Natural killer cell (primary cell): ENCODE measurements at places on chromosomes 6 and 20. TPM values are rescaled to one million over a fixed set of nuclear protein-coding genes. Genes with fewer than 3 reads are reported as not detected.
A peak's percentile ranks its signal among the peaks of the same experiment; 100 is the strongest.

DNA sequence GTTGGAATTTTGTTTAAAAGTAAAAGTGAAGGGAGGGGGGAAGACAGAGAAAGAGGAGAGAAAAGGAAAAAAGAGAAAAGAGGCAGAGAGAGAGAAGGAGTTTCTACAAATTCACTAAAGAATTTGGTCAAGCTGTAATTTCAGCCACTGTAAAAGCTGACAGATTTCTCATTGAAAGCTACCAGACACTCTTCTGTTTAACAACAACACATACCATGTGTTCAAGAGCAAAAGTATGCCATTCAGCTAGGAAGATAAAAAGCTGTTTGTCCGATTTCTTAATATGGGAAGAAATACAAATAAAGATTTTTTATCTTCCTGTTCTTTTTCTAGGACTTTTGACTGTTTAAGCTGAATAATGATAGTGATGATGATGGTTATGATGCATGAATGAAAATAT, 204.8 kb upstream of the RSPO3 start:
- no peaks in the 10 kb centered on the region for H3K36me3 ChIP-seq
- H3K4me3 ChIP-seq: no peak overlapping the region
- H3K27me3 ChIP-seq: no peaks in the 10 kb centered on the region
- H3K4me1 ChIP-seq: no peaks in the 10 kb centered on the region

- no peak for DNase-seq
- no peaks in the 10 kb centered on the region for H3K4me1 ChIP-seq
- no peak overlapping the region for H3K27ac ChIP-seq
- H3K4me3 ChIP-seq: no peak overlapping the region
Measured at GRCh38 chr20:63930971-63931553, 25.2 kb downstream of the UCKL1 start.

- peaks cover 4% of the 10 kb centered on the region for H3K36me3 ChIP-seq
- no peak overlapping the region for H3K27ac ChIP-seq
- H3K4me3 ChIP-seq: no peak overlapping the region
- no peaks in the 10 kb centered on the region for H3K4me1 ChIP-seq
- no peak for DNase-seq
Measured at GRCh38 chr6:111417946-111418345, 65.1 kb downstream of the REV3L start.

- no peak for DNase-seq
- H3K36me3 ChIP-seq: no peaks in the 10 kb centered on the region
- no peak overlapping the region for H3K4me3 ChIP-seq
- H3K4me1 ChIP-seq: peaks cover 3% of the 10 kb centered on the region
- H3K27ac ChIP-seq: peak overlapping the region; percentile 40
- H3K27me3 ChIP-seq: no peaks in the 10 kb centered on the region
Measured at GRCh38 chr6:130513770-130514169, 148.0 kb downstream of the TMEM200A start.

- H3K4me3 ChIP-seq: no peak overlapping the region
- H3K4me1 ChIP-seq: peaks cover 61% of the 10 kb centered on the region
- DNase-seq: no peak
- H3K27me3 ChIP-seq: no peaks in the 10 kb centered on the region
- peaks cover 49% of the 10 kb centered on the region for H3K36me3 ChIP-seq
- H3K27ac ChIP-seq: no peak overlapping the region
Measured at GRCh38 chr20:57409672-57410397, 18.6 kb downstream of the RBM38 start.

- no peaks in the 10 kb centered on the region for H3K36me3 ChIP-seq
- H3K27me3 ChIP-seq: no peaks in the 10 kb centered on the region
- H3K27ac ChIP-seq: no peak overlapping the region
Measured at GRCh38 chr6:150713931-150714330, 114.2 kb downstream of the PLEKHG1 start.

DNA sequence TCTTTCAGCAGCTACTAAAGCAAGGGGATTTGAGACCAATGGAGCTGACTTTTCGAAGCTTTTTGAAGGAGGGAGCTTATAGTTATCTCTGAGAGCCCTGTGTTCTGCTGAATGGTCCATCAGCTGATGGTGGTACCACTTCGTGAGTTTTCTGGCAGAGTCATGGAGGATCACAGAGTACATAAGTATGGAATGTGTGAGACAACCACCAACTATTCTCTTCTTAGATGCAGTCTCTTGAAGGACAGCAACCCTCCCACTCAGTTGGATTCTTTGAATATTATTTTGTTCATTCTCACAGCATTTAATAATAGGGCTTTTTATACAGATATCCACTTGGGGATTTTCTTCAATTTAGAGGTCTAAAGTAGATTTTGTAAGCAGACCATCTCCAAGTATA, 75.3 kb downstream of the ELOVL2 start:
- H3K4me3 ChIP-seq: no peak overlapping the region
- H3K36me3 ChIP-seq: no peaks in the 10 kb centered on the region
- no peaks in the 10 kb centered on the region for H3K27me3 ChIP-seq
- no peak for DNase-seq

DNA sequence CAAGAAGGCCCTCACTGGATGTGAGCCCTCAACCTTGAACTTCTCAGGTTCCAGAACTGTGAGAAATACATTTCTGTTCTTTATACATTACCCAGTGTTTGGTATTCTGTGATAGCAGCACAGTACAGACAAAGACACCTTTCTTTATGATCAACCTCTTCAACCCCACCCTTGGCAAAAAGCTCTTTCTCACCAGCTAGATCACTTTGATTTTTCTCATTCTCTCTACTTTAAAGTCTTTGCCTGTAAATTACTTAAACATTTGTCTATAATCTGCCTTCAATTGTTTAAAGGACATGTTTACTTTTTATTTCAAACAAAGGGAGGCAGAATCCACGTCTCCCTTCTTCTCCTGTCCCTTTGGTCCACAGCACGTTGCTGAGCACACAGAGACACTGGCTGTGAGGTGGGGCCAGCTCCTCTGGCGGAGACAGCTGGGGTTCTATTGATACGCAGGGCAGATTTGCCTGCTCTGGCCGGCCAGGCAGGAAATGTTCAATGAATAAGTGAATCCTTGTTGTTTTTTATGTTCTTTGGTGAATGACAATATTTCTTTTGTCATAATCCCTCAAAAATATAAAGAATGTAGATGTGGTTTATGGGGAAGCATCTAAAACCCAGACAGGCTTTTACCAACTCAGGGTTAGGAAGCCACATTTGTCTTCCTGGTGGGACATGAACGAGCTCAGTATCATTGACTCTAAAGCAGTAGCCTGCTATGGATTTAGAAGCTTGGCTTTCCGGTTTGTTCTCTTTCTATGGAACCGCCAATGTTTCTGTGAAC, 52.9 kb downstream of the NEDD9 start:
- no peaks in the 10 kb centered on the region for H3K4me1 ChIP-seq
- H3K4me3 ChIP-seq: no peak overlapping the region
- no peak overlapping the region for H3K27ac ChIP-seq
- H3K36me3 ChIP-seq: peaks cover 22% of the 10 kb centered on the region

DNA sequence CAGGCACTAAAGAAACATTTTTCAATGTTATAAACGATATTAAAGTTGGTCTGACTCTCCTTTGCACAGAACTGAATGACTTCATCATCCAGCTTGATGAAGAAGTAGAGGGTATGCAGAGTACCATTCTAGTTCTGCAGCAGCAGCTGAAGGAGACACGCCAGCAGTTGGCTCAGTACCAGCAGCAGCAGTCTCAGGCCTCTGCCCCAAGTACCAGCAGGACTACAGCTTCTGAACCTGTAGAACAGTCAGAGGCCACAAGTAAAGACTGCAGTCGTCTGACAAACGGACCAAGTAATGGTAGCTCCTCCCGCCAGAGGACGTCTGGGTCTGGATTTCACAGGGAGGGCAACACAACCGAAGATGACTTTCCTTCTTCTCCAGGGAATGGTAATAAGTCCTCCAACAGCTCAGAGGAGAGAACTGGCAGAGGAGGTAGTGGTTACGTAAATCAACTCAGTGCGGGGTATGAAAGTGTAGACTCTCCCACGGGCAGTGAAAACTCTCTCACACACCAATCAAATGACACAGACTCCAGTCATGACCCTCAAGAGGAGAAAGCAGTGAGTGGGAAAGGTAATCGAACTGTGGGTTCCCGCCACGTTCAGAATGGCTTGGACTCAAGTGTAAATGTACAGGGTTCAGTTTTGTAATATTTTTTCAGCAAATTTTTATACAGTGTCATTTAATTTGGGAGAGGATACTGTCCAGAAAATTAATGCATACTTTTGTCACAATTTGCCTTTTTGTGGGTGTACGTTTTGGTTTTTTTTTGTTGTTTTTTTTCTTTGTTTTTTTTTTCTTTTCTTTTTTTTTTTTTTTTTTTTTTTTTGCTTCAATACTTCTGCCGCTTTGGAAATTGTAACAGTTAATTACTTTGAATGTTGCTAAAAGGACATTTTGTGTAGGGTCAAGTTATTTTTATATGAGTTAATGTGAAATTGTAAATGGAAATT, 6.6 kb upstream of the ACAT2 start:
- DNase-seq: no peak
- no peaks in the 10 kb centered on the region for H3K4me1 ChIP-seq
- no peak overlapping the region for H3K27ac ChIP-seq
- no peaks in the 10 kb centered on the region for H3K27me3 ChIP-seq

TMEM217 gene
- 0.75 TPM for total RNA-seq

DNA sequence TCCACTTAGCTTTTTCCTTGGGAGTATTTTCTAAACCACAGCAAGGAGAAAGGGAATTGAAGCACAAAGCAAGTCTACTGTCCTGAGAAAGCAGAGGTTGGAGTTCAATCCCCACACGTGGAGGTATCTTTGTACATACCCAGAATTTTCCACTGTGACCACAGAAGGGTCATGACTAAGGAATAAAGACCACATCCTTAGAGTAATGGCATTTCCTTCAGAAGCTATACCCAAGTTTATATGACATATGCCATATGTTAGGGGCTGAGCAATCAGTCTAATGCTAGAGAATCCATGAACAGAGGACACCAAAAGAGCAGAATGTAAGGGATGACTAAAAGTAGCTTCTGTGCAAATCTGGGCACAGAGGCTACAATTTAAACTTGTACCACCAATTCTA, 46.4 kb downstream of the ATG5 start:
- H3K4me1 ChIP-seq: no peaks in the 10 kb centered on the region
- H3K27me3 ChIP-seq: no peaks in the 10 kb centered on the region
- no peak overlapping the region for H3K27ac ChIP-seq
- DNase-seq: no peak
- H3K36me3 ChIP-seq: peaks cover 18% of the 10 kb centered on the region
- no peak overlapping the region for H3K4me3 ChIP-seq

HTR1B gene
- total RNA-seq: 0.48 TPM

HLA-C gene
- 3,245 TPM for total RNA-seq

DNA sequence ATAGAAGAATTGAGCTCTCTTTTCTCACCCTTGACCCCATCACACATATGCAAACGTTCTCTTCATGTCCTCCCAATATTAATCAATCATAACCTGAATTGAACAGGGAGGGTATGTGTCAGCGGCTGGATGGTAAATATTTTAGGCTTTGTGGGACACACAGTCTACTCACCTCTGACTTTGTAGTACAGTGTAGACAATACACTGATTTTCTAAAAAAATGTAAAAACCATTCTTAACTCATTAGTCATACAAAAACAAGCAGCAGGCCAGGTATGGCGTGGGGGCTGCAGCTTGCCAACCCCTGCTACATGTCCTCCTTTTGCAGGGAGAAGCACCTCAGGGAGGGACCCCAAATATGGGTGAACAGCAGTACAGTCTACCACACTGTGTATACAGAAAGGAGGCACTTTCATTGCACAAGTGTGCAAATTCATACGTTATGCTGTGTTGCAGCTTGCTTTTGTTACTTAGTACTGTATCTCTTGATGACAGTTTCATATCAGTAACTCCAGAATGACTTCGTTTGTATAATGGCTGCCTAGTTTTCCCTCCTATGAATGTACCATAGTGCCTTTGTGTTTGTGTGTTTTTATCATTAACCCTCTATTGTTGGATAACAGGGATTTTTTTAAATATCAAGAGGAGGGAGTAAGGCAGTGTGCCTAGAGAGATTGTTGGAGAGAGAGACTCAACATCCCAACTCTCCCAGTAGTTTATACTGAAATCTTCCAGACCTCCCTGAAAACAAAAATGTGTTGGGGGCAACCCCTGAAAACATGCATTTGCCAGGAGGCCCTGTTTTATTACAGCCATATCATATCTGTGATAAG, 214.3 kb downstream of the ZMYND8 start:
- H3K4me1 ChIP-seq: peaks cover 3% of the 10 kb centered on the region
- no peak overlapping the region for H3K4me3 ChIP-seq
- H3K36me3 ChIP-seq: no peaks in the 10 kb centered on the region
- no peak overlapping the region for H3K27ac ChIP-seq

MOCS1 gene
- total RNA-seq: 1.5 TPM

BHLHE23 gene
- not detected for total RNA-seq

DNA sequence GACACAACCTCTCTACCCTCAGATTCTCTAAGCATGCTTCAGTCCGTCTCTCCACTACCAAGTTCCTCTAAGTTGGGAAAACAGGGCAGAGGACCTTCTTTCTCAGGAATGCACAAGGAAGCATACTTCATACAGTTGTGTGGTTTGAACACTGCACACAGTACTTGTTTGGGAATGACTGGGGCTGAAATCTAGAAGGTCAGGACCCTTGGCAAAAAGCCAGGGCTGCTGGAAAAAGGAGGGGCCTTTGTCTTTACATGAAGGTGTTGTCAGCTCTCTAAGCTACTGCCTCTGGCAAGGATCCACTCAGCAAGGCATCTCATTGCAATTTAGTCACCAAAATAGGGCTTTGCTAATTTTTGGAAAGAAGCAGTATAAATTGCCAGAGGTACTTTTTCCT, 20.7 kb upstream of the HEY2 start:
- no peaks in the 10 kb centered on the region for H3K36me3 ChIP-seq
- no peak overlapping the region for H3K27ac ChIP-seq
- no peak overlapping the region for H3K4me3 ChIP-seq

KCNK17 gene
- 0.24 TPM for total RNA-seq

TUBE1 gene
- 15.6 TPM for total RNA-seq

PSMB1 gene
- 103 TPM for total RNA-seq

GRCh38 chr6:135739288-135739687, 112.2 kb upstream of the PDE7B start:
- H3K4me1 ChIP-seq: no peaks in the 10 kb centered on the region
- H3K27me3 ChIP-seq: no peaks in the 10 kb centered on the region
- no peak for DNase-seq
- no peak overlapping the region for H3K27ac ChIP-seq
- no peaks in the 10 kb centered on the region for H3K36me3 ChIP-seq

DNA sequence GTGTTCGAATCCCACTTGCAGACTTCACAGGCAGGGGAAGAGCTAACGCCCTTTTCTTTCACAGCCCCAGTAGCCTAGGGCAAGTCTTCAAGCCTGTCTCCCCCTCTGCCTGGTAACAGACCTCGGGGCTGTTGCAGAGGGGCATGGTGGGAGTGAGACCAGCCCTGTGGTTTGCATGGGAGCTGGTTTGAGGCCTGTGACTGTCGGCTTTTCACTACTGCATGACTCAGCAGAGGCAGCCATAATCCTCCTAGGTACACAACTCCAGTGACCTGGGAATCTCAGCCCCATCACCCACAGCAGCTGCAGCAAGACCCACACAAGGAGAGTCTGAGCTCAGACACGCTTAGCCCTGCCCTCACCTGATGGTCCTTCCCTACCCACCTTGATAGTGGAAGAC, 55.3 kb upstream of the POPDC3 start:
- no peaks in the 10 kb centered on the region for H3K36me3 ChIP-seq
- no peaks in the 10 kb centered on the region for H3K27me3 ChIP-seq
- H3K27ac ChIP-seq: no peak overlapping the region

C6orf118 gene
- total RNA-seq: not detected

- no peaks in the 10 kb centered on the region for H3K27me3 ChIP-seq
- peak overlapping the region; percentile 21 for H3K27ac ChIP-seq
- DNase-seq: no peak
- H3K36me3 ChIP-seq: peaks cover 42% of the 10 kb centered on the region
- H3K4me1 ChIP-seq: peaks cover 51% of the 10 kb centered on the region
- H3K4me3 ChIP-seq: no peak overlapping the region
Measured at GRCh38 chr6:42932412-42932811, 3.1 kb downstream of the CNPY3 start.

TMEM200A gene
- 0.52 TPM for total RNA-seq

- H3K4me1 ChIP-seq: peaks cover 5% of the 10 kb centered on the region
- DNase-seq: no peak
- peaks cover 35% of the 10 kb centered on the region for H3K27me3 ChIP-seq
- H3K27ac ChIP-seq: no peak overlapping the region
- H3K36me3 ChIP-seq: no peaks in the 10 kb centered on the region
Measured at GRCh38 chr6:104943781-104944180, 13.1 kb upstream of the LIN28B start.
